ENCODE measurements at places on chromosomes 2 and 18.

GRCh38 chr2:69212238-69213028 is 174.6 kb downstream of the GFPT1 start:
- DNase-seq = no peak

GRCh38 chr2:219641390-219642068 is 14.1 kb downstream of the SLC4A3 start:
- peak; percentile 15 for DNase-seq

DNA sequence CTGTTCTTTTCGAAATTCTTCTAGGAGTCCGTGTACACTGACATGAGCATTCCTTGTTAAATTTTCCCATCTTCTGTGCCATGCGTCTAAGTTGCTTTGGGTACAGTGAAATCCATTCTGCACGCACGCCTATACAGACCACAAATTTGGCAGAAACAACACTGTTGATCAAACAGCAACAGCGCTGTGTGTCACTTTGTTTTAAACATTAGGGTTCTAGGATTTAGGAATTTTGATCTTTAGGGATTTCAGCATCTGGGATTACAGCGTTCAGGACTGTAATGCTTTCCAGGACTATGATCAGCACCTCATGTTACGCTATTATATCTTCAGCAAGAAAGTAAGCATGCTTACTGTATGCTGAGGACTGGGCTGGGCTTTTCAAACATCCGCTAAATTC is 47.1 kb upstream of the FHL2 start:
- no peak for DNase-seq

GRCh38 chr2:27756091-27756490 is 15.4 kb upstream of the MRPL33 start:
- DNase-seq = no peak

- no peak for DNase-seq
These were observed 643.6 kb upstream of the DDX18 start for GRCh38 chr2:117170897-117171296.

GRCh38 chr18:68494802-68495581 is 219.9 kb downstream of the TMX3 start:
- peak; percentile 35 for DNase-seq
